ENCODE measurements at places on chromosomes 3 and 15. TPM values are rescaled to one million over a fixed set of nuclear protein-coding genes. Genes with fewer than 3 reads are reported as not detected.

- no peak for DNase-seq
Measured at GRCh38 chr15:93985176-93985575, 246.2 kb upstream of the MCTP2 start.

DNA sequence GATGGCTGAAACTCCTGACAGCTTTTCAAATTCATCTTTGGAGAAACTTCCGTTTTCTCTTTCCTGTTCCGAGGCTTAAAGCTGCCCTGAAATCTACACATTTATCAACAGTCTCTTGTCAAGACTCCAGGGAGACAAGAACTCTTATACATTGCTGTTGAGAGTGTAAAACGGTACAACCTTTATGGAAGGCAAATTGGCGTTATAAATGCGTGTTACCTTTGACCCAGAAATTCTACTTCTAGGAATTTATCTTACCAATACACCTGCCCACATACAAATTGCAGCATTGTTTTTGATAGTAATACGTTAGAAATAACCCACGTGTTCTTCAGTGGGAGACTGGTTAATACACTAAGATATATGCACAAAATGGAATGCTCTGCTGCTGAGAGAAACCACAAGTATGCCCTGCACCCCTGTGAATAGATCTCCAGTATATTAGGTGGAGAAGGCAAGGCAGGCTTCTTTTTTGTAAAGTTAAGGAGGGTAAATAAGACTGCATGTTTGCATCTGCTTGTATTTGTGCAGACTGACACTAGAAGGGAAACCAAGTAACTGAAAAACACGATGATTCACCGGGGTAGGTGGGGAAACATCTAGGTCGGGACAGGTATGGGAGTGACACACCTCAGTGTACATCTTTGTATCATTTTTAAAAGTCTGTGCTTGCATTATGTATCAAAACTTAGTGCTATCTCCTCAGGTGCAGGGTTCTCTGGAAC, 97.5 kb downstream of the IGF1R start:
- DNase-seq = no peak

DNA sequence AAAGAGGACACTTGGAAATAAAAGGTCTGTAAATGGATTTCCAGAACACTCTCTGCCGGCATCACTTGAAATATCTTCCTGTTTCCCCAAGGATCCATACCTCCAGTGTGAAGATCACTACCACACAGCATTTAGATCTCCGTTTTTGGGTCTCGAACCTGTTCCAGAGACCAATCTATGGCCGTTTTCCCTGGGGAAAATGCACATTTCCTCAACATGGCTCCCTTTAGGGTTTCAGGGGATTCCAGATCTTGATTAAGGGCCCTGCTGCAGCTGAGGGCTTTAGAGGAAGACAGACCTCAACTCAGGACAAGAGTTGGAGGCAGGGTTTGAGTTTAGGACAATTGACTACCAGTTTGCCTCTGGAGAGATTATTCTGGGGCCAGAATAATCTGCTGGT, 2.1 kb downstream of the CTSH start:
- no peak for DNase-seq

- no peak for DNase-seq
Measured at GRCh38 chr15:101058735-101059134, 139.6 kb downstream of the LRRK1 start.

Gene GADL1
- 0.37 TPM for total RNA-seq

Gene MYL3
- not detected for total RNA-seq

Data from SK-MEL-5 (cell line).